CD8-positive, alpha-beta memory T cell (primary cell): ENCODE measurements at places on chromosomes 1 and 21. TPM values are rescaled to one million over a fixed set of nuclear protein-coding genes. Genes with fewer than 3 reads are reported as not detected.

The FYB2 gene
- not detected for total RNA-seq

GRCh38 chr1:199685369-199685768, 342.1 kb upstream of the NR5A2 start:
- H3K27ac ChIP-seq: no peak overlapping the region
- no peak for DNase-seq
- no peaks in the 10 kb centered on the region for H3K4me1 ChIP-seq
- no peak overlapping the region for H3K4me3 ChIP-seq

The GCLM gene
- 24.8 TPM for total RNA-seq

The MFSD2A gene
- 28.7 TPM for total RNA-seq

The NUAK2 gene
- 4.5 TPM for total RNA-seq
